Myocyte (in vitro differentiated cells): ENCODE measurements at places on chromosomes 2 and 18. TPM values are rescaled to one million over a fixed set of nuclear protein-coding genes. Genes with fewer than 3 reads are reported as not detected.
A peak's percentile ranks its signal among the peaks of the same experiment; 100 is the strongest.

DNA sequence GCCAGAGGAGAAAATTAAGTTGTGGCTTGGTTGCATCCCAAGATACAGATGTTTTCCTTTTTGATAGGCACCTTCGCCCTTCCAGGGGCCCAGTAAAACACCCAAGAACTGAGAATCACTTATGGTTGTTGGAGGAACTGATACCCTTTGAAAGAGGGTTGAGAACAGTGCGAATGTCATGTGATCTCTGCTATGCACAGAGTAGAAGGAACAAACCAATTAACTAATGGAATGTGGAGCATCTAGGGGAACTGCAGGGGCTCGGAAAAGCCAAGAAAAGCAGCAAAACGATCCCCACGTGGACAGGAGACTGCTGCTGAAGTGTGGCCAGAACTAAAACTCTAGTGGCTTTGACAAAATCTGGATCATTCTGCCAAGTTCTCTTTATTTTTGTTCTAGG lies 58.8 kb downstream of the APOB start:
- DNase-seq = no peak

DNA sequence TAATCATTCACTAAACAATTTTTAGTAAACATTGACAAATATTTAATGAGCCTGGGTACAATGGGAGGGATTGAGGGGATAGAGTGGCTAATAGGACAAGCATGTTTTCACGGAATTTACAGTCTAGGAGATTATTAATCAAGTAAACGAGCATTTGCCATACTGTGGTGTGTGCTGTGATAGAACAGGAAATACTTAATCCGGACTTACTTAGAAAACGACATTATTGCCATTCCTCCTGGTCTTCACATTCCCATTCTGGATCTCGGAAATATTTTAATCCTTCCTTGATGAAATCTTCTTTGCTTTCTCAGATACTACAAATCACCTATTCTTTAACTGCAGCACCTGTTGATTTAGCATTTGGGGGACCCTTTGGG lies 905 bp downstream of the TTLL4 start:
- DNase-seq = no peak

- DNase-seq = no peak
Measured at GRCh38 chr2:9243357-9243756, 36.7 kb downstream of the ASAP2 start.

- DNase-seq = no peak
Measured at GRCh38 chr18:69401226-69401971, 711 bp downstream of the DOK6 start.

- DNase-seq = no peak
Measured at GRCh38 chr2:174524527-174524926, 37.7 kb upstream of the GPR155 start.

DNA sequence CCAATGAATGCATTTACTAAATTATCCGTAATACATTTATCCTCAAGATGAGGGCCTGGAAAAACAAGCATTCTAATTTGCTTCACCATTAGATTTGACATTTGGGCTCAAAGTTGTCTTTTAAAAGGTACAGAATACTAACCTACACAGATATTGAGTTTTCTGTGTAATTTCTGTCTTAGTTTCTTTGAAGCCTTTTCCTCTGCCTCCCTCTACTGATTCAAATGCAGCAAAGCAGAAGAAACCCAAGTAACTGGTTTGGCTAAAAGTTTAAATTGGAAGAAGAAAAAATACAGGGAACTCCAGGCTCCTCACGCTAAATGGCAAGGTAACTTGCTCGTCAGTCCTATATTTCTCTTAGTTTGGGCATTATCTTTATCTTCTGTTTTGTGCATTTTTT lies 53.3 kb upstream of the SLC5A7 start:
- DNase-seq = peak; percentile 16

DLX1 gene
- 0.78 and 0.94 TPM in 2 replicates for total RNA-seq

- DNase-seq = no peak
Measured at GRCh38 chr2:5493256-5493655, 198.9 kb upstream of the SOX11 start.

DNA sequence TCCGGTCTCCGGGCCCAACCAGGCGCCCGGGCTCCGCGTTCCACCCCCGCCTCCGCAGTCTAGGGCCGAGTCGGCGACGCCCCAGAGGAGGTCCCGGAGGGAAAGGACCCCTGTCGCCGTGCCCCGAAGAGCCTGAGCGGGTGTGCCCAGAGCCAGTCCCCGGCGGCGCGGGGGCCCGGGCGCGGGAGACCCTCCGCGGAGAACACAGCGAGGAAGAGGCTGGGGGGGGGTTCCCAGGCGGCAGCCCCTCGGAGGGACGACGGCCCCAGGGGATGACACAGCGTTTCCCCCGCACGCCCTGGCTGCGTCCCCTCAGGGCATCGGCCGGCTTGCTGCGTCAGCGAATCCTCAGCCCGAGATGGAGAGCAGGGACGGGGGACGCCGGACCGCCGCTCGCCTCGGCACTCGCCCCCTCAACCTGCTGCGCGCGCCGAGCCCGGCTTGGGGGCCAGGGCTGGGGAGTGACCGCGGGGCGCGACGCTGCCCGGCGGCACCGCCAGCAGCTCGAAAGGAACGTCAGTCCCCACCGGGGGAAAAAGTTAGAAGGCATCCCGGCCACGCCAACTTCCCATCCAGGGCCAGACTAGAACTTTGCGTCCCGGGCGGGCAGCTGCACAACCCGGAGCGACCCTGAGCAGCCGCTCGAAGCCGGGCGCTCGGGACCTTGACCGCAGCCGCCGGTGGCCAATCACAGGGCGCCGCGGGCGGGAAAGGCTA lies 711 bp downstream of the SFXN5 start:
- no peak for DNase-seq

- peak; percentile 66 for DNase-seq
Measured at GRCh38 chr2:152250421-152251100, 75.0 kb upstream of the STAM2 start.

COL6A3 gene
- 9.0 and 9.1 TPM in 2 replicates for total RNA-seq

CNTNAP5 gene
- not detected in 2 replicates for total RNA-seq

LAMA1 gene
- total RNA-seq = 0.56 and 0.62 TPM in 2 replicates

GRCh38 chr2:235749121-235749770 lies 255.4 kb downstream of the AGAP1 start:
- DNase-seq = peak; percentile 96

- DNase-seq = no peak
Measured at GRCh38 chr2:171136024-171136423, 24.7 kb downstream of the TLK1 start.
